ENCODE measurements at places on chromosomes 13 and 19.

- DNase-seq, result no peak
Observed at GRCh38 chr13:25649001-25649633, 277.3 kb downstream of the ATP8A2 start.

GRCh38 chr13:108270442-108270841 lies 924 bp downstream of the TNFSF13B start:
- DNase-seq, result no peak

GRCh38 chr13:34358811-34359513 lies 541.0 kb downstream of the RFC3 start:
- no peak for DNase-seq

DNA sequence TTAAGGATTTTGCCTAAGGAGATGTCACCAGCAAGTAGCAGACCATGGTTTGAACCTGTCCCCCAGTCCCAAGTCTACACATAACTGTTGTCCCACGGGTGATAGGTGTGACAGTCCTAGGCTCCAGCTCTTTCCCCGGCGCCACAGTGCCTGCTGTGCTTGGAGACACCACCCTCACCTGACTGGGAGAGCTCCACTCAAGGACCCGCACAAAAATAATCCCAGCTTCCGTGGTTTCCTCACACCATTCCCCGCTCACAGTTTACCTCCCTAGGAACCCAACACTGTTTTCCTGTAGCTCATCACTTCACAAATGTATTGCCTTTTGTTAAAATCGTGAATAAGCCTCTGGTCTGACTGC lies 19.8 kb upstream of the RASA3 start:
- DNase-seq, result no peak

GRCh38 chr19:12331211-12331941 lies 2.1 kb downstream of the ZNF563 start:
- DNase-seq, result peak; percentile 85

- DNase-seq, result no peak
Observed at GRCh38 chr19:15379999-15380647, 536 bp upstream of the AKAP8 start.

DNA sequence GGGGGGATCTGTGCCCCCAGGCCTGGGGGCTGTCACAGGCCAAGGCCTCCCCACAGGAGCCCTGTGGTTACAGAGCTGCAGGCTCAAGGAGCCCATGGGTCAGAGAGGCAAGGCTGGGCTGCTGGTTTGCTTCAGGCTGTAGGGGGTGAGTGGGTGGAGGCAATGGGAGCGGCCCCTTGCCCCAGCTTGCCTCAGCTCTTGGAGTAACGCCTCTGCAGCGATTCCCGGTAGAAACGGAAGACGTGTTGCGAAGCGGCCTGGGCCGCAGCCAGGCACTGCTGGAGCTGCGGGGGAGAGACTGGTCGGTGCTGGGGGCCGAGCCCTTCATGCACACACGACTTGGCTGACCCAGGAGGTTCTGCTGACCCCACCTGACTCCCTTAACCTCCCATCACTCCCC lies 10.1 kb downstream of the TMEM91 start:
- DNase-seq, result no peak

GRCh38 chr13:27583645-27584044 lies 36.7 kb downstream of the LNX2 start:
- no peak for DNase-seq

- DNase-seq, result no peak
Observed at GRCh38 chr13:48369988-48370387, 42.9 kb downstream of the LPAR6 start.

DNA sequence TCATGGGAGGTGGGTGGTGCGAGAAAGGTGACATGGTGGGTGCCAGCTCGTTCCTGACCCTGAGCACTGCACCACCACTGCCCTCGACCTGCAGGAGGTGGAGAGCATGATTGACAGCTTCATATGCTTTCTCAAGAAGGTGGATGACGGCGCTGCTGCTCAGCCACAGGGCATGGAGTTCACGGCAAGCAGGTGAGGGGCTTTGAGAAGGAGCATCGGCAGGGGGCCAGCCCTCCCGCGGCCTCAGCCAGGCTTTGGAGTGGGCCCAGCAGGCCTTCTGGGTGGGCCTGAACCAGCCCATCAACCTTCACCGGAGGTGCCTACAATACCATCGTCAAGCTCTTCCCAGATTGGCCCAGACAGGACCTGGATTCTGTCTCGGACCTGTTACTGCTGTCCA lies 18.9 kb upstream of the ZNF14 start:
- DNase-seq, result no peak

GRCh38 chr19:32471095-32471494 lies 65.5 kb downstream of the DPY19L3 start:
- DNase-seq, result no peak

- DNase-seq, result no peak
Observed at GRCh38 chr13:45024847-45025246, 35.5 kb downstream of the GPALPP1 start.

DNA sequence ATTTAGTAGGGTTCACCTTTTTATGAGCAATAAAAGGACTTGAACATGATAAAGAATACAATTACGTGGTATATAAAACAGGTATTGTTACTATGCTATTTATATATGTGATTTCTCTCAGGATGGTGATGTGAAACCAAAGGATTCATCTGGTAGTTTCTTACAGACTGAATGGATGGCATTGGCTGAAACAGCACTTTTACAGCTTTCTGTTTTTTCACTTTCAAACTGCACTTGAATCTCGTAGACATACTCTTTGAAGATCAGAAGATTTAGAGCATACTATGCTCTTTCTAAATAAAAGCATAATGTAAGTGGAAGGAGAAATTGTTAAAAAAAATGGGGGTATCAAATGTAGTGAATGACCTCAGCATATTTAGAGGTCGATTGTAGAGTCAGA lies 354.8 kb downstream of the HS6ST3 start:
- DNase-seq, result no peak

DNA sequence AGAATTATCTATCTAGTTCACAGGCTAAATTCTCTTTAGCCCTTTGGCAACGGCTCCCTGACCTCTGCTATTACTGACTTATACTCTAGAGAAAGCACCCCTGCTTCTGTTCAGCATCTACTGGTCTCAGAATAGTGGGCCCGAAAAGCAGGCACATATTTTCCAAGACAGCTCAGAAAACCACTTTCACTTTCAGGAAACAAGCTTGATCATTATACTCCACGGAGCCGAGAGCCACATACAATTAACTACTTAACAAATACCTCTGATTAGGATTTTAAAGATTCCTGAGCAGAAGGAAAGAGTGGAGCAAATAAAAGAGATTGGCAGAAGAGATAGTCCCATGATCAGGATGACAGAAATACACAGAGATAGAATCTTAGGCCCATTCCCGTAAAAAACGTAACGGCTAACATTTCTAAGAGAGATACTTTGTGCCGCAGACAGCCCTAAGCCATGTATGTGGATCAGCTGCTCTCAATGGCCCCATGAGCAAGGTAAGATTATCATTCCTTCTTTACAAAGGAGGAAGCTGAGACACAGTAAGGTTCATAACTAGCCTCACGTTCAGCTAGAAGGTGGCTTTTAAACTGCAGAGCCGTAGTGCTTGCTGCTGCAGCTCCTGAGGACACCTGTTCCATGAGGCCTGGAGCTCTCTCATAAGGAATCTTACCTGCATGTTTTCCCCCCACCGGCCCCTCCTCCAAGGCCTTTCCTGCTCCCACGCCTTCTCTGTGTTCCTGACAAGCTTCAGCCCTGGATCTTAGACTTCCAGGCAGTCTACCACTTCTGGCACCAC lies 227.2 kb downstream of the FOXO1 start:
- no peak for DNase-seq

- no peak for DNase-seq
Observed at GRCh38 chr13:98779695-98780094, 27.2 kb upstream of the SLC15A1 start.

DNA sequence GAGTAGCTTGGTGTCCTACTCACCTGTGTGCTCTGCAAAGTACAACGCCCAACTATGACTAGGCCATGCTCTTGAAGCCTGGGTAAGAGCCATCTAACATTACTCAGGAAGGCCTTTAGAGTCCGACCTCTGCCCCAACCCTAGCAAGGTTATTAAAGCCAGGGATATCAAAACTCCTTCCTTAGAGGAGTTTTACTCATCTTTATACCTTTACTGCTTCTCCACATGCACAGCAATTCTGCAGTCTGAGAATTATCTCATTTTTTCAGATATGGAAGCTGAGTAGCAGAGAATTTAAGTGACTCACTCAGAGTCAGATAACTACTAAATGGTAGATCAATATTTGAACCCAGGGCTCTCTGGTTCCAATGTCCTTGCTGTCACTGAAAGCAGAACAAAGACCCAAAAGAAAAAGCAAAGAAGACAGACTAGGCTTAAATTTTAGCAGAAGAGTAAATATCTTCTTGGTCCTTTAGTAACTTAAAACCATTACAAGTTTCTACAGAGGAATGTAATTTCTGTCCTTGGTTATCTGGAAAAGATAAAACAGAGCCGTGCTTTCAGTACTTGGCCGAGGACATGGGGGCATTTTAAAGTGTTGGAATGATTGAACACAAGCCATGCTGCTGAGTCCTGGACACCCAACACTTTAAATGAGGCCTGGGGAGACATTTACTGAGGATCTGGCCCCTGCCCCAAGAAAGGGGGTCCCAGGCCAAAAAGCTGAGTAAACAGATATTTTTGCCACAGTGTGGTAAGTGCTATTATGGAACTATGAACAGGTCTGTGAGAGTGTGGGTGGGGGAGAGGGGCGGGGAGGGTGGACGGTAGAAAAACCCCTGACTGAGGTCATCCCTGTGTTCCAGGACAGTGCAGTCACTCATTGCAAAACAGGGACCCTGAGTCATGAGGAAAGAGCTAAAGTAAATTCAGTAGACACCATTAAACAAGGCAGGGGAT lies 18.4 kb upstream of the KPNA3 start:
- DNase-seq, result no peak

- DNase-seq, result no peak
Observed at GRCh38 chr19:46422344-46422743, 6.4 kb downstream of the PNMA8C start.

DNA sequence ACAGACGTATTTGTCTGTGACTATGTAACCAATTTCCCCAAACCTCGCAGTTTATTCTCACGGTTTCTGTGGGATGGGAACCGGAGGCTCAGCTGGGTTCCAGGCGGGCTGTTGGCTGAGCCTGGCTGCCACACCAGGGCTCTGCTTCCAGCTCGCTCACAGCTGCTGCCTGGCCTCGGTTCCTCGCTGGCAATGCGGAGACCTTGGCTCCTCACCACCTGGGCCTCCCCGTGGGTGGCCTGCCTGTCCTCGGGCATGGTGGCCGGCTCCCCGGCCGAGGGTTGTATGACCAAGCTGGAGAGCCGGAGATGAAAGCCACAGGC lies 218.9 kb upstream of the MAB21L1 start:
- DNase-seq, result no peak

DNA sequence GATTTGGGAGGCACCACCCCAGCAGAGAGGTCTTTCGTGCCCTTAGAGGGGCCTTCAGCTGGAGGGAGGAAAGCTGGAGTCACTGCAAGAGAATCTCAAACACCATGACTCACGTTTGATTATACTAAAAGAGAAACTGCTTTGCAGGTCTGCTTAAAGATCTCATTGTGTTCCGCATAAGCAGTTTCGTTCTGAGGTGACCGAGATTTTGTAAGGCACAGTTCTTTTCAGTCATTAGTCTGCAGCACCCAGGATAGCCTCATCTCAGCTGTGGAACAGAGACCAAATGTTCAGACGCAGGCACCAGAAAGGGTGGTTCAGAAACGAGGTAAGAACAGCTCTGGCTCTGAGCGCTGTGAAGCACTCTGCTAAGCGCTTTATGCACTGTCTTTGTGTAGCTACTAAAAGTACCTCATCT lies 71.2 kb upstream of the GTF3A start:
- DNase-seq, result peak; percentile 61

Measured in activated T-cell treated with anti-CD3 and anti-CD28 coated beads, Interleukin-2, amount 50 U/mL, for 48 hours (primary cell).